ENCODE measurements at places on chromosomes 11 and 22. TPM values are rescaled to one million over a fixed set of nuclear protein-coding genes. Genes with fewer than 3 reads are reported as not detected.
A peak's percentile ranks its signal among the peaks of the same experiment; 100 is the strongest.

The MTA2 gene
- 151 TPM for total RNA-seq

The SNX32 gene
- total RNA-seq: 0.26 TPM

The PHOX2A gene
- 2.8 TPM for total RNA-seq

- DNase-seq: peak; percentile 87
Measured at GRCh38 chr11:64649291-64649697, 58.3 kb downstream of the SLC22A12 start.

DNA sequence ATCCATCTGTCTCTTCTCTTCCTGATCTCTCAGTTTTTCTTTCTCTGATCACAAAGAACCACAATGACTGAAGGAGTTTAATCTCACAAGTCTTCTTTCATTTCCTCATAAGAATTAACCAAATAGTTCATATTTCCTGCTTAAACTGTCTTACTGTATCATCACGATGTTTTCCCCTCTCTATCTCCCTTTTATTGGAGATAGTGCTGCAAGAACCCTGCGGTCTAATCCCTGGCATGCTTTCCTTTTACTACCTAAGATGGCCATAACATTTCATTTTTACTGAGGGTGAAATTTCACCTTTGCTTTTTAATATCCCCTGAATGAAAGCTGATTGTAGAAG lies 28.9 kb downstream of the CARD18 start:
- DNase-seq: no peak

The ACTN3 gene
- total RNA-seq: 36.9 TPM

The SCUBE1 gene
- total RNA-seq: 0.45 TPM

- no peak for DNase-seq
Measured at GRCh38 chr11:134866215-134866614, 454.2 kb upstream of the B3GAT1 start.

- DNase-seq: no peak
Measured at GRCh38 chr22:20439556-20439927, 1.9 kb upstream of the SCARF2 start.

DNA sequence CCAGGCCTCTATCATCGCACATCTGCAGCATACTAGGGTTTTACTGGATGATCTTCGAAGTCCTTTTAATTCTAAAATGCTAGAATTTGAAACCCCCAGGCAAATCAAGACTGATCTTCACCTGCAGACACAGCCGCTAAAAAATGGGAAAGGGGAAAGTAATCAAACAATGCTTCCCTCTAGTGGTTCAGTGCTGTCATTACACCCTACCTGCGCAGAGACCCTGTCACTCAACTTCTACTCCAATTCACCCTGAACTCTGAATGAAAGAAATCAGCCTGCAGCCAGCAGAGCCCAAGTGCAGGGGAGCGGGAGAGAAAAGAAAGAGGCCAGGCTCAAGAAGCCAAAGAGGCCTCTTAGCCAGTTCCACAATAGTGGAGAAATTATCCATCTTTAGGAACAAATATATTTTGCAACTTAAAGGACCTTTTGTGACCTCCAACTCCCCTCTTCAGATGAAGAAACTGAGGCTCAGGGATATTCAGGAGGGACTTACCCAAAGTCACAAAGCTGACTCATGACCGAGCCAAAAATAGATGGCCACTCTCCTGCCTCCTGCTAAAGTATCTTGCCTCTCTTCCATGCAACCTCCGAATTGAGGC lies 33.0 kb downstream of the SERGEF start:
- DNase-seq: peak; percentile 62

- peak; percentile 78 for DNase-seq
Measured at GRCh38 chr11:72413914-72414628, 20.3 kb downstream of the CLPB start.

GRCh38 chr11:72826191-72826941 lies 12.2 kb downstream of the ATG16L2 start:
- DNase-seq: no peak

GRCh38 chr11:113593698-113594308 lies 112.3 kb downstream of the TMPRSS5 start:
- no peak for DNase-seq

The CHRNA10 gene
- total RNA-seq: 0.66 TPM

DNA sequence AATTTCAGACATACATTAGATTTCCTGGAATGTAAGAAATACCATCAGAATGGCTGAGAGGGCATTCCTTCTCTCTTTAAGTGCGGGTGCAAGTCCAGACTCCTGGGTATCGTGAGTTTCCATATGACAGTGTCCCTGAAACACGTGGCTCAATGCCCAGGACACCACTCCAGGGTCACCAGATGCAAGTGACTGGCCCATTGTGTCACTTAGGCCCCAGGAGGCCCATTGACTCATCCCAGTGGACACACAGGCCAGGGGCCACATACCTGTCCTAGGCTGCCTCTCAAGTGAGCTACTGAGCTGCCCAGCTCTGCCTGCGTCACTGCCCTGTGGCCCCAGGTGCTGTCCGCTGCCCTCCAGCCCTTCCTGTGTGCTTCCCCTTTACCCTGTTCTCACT lies 18.5 kb downstream of the FBLN1 start:
- DNase-seq: no peak

GRCh38 chr22:40919446-40919845 lies 31.7 kb upstream of the RBX1 start:
- DNase-seq: no peak

- no peak for DNase-seq
Measured at GRCh38 chr11:73743045-73743444, 17.8 kb downstream of the RAB6A start.

The CD6 gene
- not detected for total RNA-seq

The BACE1-AS gene
- total RNA-seq: 5.1 TPM

DNA sequence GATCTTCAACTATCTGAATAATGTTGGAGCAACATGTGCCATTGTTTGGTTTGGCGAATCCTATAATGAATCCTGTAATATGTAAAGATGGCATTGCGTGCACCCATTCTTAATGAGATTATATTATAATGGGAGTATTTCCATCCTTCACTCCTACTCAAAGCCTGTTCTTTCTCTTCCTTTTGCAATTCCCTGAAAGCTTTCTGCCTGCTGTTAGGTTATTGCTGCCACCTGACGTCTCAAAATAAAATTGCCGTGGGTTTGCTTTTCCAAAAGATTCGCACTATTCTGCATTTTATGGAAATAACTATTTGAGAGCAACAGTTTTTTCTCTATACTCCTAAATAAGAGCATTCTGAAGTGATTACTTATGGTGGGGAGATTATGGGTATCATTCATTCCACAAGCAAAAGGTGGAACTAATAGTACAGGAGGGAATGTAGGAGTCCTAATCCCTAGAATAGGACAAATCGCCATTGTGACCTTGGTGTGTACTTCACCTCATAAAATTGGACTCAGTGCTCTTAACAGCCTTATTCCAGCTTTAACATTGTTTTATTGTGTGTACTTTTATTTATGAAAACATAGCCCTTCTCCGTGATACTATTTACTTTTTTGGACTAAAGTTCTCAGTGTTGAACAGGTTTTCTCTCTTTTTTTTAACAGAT lies 69.6 kb upstream of the ALKBH3 start:
- no peak for DNase-seq

The EMID1 gene
- total RNA-seq: 5.6 TPM

DNA sequence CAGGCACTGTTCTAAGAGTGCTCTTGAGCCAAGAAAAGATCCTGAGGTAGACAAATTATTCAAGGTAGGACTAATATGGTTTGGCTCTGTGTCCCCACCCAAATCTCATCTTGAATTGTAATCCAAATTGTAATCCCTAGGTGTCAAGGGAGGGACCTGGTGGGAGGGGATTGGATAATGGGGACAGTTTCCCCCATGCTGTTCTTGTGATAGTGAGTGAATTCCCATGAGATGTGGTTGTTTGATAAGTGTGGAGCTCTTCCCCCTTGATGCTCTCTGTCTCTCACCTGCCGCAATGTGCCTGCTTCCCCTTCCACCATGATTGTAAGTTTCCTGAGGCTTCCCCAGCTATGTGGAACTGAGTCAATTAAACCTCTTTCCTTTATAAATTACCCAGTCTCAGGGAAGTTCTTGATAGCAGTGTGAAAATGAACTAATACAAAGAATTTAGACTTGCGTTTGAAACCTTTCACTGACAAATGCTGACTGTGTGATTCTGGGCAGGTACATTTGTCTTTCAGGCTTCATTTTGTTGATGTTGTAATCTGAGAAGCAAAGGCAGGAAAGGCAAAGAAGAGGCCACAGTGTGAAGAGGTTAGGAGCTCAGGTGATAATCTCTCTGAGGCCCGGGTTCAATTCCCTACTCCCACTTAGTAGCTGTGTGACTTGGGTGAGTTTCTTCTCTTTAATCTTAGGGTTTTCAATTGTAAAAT lies 115.8 kb upstream of the PAX6 start:
- no peak for DNase-seq

DNA sequence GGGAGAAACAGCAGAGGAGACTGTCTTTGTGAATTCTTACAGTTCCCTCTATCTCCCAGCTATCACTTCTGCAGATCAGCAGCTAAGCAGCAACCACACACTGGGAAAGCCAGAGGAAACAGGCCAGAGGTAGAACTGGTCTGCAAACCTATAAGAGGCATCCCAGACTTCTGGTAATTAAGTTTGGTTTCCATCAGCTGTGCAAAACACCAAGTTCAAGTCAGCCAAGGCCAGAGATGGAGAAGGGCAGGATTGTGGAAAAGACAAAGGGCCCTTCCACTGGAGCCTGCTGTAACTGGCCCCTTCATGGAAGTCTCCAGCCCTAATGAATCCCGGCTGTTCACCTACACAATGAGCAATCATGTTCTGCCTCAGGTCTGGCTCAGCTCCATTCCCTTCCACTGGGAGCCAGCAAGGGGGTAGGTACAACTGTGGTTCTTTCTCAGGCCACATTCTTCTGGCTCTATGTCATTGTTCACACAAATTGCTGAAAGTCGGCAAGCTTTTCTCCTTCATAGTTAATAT lies 4.6 kb upstream of the PAMR1 start:
- no peak for DNase-seq

The SLC15A3 gene
- total RNA-seq: 2.7 TPM

DNA sequence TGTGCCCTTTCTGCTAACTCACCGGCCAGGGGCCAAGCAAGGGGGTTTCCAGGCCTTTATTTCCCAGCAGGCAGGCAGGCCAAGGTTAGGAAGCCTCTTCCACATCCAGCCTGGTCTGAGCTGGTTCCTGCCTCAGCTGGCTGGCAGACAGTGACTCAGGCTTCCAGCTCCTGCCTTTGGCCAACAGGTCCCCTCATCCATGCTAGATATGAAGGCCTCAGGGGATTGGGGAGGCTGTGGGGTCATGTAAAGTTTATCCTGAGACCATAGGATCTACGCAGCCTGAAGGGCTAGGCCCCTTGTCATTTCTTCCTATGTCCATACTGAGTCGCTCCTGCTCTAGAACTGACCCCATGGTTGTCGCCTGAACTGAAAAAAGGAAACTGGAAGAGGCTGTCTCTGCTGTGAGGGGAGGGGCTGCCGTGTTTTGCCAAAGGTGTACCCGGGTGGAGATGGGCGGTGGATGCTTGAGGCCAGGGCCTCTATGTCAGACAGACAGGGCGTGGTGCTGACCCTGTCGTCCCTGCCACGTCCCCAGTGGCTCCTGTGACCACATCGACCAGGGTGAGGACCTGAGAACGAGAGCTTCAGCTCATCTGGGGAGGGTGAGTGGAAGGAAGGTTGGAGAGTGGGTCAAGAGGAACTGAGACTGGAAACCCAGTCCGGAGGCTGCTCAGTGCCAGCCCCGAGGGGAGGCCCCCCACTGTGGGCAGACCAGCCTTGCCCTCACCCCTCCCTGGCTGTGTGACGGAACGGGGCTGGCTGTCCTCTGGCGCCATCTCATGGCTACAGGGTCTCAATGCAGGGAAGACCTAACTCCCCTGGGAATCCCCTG lies 17.0 kb downstream of the P2RY6 start:
- DNase-seq: peak; percentile 96

- DNase-seq: no peak
Measured at GRCh38 chr11:130765951-130766649, 150.2 kb downstream of the SNX19 start.

The TYR gene
- total RNA-seq: not detected

The PTS gene
- total RNA-seq: 17.2 TPM

DNA sequence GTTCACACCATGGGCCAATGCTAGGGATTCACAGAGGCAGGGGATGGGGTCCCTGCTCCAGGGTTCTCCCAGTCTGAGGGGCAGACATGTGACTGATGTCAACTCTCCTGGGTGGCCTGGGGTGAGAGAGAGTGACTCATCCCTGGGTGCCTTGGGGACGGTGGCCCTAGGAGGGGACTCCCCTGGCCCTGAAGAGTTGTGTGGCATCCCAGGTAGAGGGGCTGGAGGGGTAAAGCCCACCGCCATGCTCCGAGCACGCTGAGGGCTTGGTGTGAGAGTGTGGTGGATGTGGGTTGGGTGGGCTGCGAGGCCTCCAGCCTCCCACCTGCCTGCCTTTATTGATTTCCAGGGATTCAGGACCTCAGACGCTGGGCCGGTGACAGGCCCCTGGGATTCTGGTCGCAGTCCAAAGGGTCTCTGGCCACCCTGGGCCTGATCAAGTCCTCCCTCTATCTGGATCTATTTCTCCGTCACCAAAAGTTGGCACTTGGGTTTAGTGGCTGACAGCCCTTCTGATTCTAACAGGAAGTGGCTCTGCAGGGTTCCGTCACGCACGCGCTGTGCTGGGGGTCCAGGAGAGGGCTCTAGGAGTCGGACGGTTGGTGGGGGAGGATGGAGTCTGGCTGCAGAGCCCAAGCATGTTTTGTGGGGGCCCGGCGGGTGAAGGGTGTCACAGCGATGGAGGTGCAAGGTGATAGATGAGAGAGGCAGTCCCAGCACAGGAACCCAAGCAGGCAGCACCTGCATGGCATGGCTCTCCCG lies 27.3 kb upstream of the WNT7B start:
- DNase-seq: no peak

GRCh38 chr11:128934926-128935325 lies 7.7 kb downstream of the TP53AIP1 start:
- no peak for DNase-seq

The HBG2 gene
- not detected for total RNA-seq

DNA sequence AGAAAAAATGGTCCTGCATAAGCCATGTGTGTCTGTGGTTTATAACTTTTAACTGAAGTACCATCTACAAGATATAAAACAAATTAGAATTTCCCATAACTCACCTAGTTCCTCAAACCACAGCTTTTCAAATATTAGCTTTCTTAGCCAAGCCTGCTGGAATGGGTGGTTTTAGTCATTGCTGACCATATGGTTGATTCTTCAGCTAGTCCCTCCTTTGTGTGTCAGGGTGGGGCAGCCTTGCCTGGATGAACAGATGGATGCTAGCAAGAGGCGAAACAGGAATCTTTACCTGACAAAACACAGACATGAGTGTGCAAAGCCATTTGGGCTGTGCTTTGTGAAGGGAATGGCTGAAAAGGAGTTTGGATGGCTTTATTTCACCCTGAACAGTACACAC lies 6.9 kb upstream of the B3GNT6 start:
- no peak for DNase-seq

GRCh38 chr11:13721760-13722159 lies 53.3 kb downstream of the FAR1 start:
- DNase-seq: no peak

- DNase-seq: no peak
Measured at GRCh38 chr11:109298865-109299264, 123.1 kb upstream of the C11orf87 start.

The CATSPER1 gene
- not detected for total RNA-seq

GRCh38 chr11:73576185-73576614 lies 21.7 kb downstream of the FAM168A start:
- no peak for DNase-seq

GRCh38 chr11:72720047-72720446 lies 32.2 kb downstream of the ARAP1 start:
- DNase-seq: no peak

Measured in H7 (cell line).